ENCODE measurements at places on chromosomes 13 and 19. TPM values are rescaled to one million over a fixed set of nuclear protein-coding genes. Genes with fewer than 3 reads are reported as not detected.

DNA sequence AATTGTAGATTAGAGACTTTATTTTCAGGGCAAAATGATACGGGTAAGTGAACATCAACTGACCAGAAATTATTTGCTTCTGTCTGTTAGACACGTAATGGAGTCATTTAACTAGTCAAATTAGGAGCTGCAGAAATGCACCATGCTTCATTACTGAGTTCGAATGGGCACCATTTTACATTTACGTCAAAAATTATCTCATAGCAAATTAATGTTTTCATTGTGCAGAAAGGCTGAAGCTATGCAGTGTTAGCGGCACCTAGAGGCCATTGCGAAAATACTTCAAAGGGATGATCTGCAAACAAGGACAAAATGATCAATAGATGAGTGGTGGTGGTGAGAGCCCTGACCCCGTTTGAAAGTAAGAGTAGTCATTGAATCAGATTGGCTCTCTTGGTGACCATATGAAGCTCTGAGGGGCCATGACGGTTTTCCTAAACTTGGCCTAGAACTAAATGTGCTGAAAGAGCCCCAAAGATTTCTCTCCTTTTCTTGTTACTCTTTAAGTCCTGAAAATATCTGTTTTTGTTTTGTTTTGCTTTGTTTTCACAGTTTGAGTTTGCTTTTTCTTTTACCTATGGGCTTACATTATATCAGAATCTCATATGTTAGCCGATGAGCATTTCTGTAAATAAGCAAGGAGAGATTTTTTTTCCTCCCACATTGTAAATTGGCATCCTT lies 277.9 kb downstream of the ZNF536 start:
- peak; percentile 49 for DNase-seq

The ZFR2 gene
- not detected for total RNA-seq

DNA sequence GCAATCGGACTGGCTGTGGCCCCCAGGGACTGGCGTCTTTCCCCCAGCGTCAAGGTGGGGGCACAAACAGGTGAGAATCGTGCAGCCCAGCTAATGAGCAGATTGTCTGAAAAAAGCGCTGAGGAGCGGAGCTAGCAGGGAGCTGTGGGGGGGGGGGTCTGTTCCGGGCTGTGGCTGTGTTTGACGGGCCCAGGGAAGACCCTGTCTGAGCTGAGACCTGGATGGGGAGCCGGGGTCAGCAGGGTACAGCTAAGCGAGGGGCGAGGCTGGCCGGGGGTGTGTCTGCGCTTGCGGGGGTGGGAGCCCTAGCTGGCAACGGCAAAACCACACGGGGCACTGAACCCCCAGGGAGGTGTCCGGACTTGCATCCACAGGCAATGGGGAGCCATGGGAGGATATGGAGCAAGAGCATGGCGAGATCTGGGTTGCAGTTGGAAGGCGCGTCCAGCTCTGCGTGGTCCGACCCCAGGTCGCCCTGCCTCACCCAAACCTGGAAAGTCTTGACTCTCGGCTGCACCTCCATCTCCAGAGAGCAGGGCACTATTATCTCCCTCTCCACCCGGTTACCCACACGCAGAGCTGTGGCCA lies 4.6 kb downstream of the LINGO3 start:
- no peak for DNase-seq

The KCNJ14 gene
- total RNA-seq: 0.43 TPM

The OR4F17 gene
- 0.32 TPM for total RNA-seq

Measured in fibroblast of villous mesenchyme (primary cell).